Thyroid gland (tissue), 4 donors: ENCODE measurements at places on chromosomes 16 and 17.
A peak's percentile ranks its signal among the peaks of the same experiment; 100 is the strongest.

DNA sequence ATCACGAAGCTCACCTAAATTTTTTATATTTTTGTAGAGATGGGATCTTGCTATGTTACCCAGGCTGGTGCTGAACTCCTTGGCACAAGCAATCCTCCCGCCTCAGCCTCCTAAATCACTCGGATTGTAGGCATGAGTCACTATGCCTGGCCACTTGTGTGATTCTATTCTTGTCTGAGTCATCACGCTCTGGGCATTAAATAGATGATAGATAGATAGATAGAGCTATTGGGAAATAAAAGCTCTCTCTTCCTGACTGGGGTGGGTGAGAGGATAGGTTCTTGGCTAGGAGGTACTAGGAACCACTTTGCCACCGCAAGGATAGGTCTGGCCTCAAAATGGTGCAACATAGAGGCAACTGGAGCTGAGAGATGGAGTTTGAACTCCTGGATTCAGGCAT lies 21.4 kb upstream of the CACNG3 start:
- DNase-seq: no peak

- peak; percentile 4 for DNase-seq
Measured at GRCh38 chr16:5604770-5605169, 507.2 kb upstream of the EEF2KMT start.

- DNase-seq: no peak
Measured at GRCh38 chr16:5595849-5596248, 498.3 kb upstream of the EEF2KMT start.

DNA sequence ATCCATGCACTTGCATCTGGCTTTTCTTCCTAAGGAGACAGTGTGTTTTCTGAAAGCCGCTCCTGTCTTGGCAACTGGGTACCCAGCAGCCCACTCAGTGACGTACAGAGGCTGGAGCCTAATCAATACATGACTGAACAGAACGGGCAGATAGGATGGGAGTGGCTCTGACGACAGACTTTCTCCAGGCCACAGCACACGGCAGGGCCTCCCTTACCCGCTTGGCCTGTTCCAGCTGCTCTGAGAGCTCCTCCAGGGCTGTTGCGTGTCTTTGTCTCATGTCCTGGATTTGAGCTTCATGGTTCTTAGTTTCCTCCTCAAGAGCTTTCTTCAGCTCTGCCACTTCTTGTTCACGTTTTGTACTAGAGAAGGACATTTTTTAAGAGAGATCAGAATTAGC lies 64.9 kb downstream of the NDEL1 start:
- DNase-seq: no peak

DNA sequence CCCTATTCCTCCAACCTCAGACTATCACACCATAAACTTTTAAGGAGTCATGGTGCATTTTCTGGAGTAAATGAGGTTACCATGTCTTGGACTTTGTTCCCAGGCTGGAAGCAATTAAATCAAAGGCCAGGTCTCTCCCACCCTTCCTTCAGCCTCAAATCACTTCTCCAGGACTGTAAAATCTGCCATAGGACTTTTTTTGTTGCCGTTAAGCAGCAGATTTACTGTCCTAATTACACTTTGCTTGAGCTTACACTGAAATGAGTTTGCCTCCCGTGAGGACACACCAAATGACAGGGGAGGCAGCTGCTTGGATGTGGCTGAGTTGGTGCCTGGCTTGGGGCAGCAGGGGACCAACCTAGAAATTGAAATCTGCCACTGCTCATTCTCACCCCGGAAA lies 14.7 kb downstream of the DCAKD start:
- DNase-seq: no peak

- DNase-seq: no peak
Measured at GRCh38 chr17:39903158-39903884, 15.1 kb downstream of the GSDMB start.

- peak; percentile 84 for DNase-seq
Measured at GRCh38 chr17:57130708-57131461, 45.8 kb downstream of the AKAP1 start.

DNA sequence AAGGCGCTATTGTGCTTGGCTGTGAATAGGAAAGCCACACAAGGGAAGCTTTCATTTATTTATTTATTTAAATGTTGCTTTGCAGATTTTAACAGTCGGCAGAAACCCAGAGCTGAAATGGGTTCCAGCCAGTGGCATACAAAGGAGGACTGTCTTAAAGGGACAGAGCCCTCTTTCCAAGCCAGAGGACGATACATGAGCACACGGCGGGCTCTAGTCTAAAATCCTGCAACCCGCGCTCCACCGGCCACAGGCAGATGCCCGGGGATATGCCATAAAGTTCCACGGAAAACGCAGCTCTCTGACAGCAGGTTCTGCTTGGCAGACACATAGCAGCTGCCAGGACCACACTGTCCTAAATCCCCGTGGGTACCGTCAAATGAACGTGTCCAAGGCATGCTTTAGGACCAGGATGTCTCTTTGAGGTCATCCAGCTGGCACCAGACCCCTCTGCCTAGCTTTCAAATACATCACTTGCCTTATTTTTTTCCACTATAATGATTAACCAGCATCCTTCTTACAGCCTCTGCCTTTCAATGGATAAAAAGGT lies 64.6 kb downstream of the CYTH1 start:
- DNase-seq: no peak

DNA sequence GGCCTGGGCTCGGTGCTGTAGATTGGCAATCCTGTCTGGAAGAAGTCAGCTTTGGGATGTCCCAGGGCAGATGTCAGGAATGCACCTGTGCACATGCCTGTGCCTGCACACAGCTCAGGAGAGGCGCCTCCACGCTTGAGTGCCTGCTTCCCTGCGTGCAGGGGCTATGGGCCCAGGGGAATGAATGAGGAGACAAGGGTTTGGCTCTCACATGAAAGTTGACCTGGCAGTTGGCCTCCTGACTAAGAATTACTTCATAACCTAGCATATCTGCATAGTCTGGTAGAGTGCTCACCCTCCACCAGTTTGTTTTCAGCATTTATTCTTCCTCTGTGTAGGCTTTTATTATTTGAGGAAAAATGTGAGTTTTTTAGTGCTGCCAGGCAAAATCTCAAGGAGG lies 50.0 kb downstream of the PLD6 start:
- DNase-seq: peak; percentile 87

DNA sequence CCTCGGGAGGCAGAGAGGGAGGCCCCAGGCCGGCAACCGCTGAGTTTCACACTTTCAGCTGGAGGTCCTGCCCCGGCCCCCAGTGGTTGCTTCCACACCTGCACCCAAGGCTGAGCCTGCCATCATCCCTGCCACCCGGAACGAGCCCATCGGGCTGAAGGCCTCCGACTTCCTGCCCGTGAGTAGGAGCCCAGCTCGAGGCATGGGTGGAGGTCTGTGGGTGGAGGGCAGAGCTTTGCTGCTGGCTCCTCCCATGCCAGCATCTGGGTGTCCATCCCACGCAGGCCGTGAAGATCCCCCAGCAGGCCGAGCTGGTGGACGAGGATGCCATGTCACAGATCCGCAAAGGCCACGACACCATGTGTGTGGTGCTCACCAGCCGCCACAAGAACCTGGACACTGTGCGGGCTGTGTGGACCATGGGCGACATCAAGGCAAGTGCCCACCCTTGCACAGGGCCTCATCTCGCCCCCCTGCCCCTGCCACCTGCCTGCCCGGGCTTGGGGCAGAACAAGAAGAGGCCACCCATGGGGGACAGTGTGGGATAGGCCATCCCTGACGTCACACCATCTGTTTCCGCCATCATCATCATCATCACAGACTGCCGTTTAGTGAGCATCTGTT lies 19.6 kb downstream of the KATNB1 start:
- DNase-seq: no peak

DNA sequence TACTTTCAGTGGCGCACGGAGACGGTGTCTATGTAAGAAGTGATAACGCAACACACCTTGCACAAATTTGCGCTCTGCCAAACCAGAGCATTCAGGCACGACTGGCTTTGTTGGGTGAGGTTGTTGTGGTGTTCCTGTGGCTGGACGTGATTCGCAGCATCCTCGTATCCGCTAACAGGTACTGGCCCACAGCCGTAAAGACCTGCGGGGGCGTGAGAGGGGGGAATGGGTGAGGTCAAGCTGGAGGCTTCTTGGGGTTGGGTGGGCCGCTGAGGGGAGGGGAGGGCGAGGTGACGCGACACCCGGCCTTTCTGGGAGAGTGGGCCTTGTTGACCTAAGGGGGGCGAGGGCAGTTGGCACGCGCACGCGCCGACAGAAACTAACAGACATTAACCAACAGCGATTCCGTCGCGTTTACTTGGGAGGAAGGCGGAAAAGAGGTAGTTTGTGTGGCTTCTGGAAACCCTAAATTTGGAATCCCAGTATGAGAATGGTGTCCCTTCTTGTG lies 510.9 kb downstream of the KCNJ18 start:
- no peak for DNase-seq

GRCh38 chr17:4854111-4854681 lies 21.1 kb downstream of the MINK1 start:
- DNase-seq: no peak

GRCh38 chr17:14514973-14515372 lies 214.1 kb downstream of the HS3ST3B1 start:
- DNase-seq: no peak

DNA sequence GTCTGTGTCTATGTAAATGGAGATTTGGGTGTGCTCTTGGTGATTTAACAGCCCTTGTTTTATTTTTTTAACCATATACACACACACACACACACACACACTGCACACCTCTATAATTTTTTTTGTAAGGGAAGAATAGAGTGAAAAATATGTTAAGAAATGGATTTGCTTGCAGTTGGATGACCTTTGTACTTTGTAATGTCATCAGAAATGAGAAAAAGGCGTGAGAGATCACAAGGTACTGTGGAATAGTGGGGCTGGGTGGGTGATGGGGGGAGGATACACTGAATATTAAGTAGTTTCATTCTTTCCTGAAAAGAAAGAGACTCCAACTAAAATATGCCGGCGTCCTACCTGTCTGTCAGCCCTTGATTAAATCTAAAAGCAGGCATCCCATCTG lies 38.7 kb downstream of the SALL1 start:
- no peak for DNase-seq
